ENCODE measurements at places on chromosomes 1 and 21. TPM values are rescaled to one million over a fixed set of nuclear protein-coding genes. Genes with fewer than 3 reads are reported as not detected.

GRCh38 chr21:36097427-36098181 lies 27.8 kb downstream of the CBR1 start:
- DNase-seq: no peak

GRCh38 chr1:228500901-228501871 lies 14.0 kb downstream of the RNF187 start:
- peak; percentile 84 for DNase-seq

DNA sequence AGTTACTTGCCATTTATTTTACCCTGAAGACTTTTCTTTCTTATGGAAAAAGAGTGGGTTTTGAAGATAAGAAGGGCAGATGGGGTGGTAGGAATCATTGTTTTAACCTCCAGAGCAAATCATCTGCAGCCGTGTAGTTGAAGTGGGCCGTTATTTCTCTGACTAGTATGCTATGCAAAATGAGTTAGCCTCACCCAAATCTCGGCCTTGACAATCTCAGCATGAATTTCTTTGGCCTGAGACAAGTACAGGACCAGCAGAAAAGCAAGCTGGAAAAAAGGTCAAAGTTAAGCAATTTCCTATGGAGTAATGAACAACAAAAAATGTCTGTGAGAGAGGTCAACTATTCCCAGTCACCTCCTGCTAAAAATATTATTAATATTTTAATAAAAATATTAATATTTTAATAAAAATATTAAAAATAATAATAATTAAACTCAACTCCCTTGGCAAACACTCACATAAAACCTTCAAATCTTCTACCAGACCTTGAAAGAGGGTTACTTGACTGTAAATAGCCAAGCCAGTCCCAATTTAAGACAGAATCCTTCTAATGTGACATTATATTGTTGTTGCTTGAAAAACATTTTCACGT lies 6.8 kb upstream of the TEKT2 start:
- DNase-seq: no peak

- peak; percentile 83 for DNase-seq
Observed at GRCh38 chr1:230426246-230427093, at the start of gene PGBD5. Gene PGBD5, minus strand, starts transcription at chr1:230426332. Its CDS starts 404 bp downstream, at chr1:230425928.

DNA sequence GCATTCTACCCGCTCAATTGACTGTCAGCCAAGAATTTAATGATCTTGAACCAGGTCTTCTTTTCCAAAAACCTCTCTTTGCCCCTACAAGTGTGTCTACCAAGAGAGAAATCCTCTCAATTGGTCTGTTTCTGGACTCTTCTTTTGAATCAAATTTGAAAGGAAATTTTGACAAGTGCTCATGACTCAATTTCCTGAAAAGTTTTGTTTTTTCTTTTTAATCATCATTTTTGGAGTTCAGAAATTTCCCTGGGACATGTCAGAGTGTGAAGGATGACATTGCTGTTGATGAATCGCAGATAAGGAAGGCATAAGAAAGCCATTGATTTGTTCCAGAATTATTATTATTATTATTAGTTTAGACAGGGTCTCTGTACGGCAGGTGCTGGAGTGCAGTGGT lies 88.2 kb upstream of the AKT3 start:
- no peak for DNase-seq

GRCh38 chr1:101408212-101409042 lies 171.6 kb downstream of the S1PR1 start:
- DNase-seq: no peak

DNA sequence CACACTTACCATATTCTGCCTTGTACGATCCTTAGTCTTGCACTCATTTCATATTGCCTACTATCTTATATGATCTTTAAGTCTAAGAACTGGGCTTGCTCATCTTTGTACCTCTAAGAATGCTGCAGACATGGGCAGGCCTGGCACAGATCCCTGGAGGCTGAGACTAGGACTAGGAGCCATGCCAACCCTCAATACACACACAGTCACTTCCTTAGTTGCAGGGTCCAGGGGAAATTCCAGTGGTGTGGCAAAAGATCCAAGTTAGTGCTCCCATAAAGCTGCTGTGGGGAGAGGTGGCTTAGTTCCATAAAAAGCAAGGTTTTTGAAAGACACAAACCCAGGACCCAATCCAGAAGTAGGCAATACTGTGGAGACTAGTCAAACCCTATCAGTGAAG lies 59.9 kb downstream of the CYYR1 start:
- DNase-seq: no peak

GRCh38 chr1:30817077-30817438 lies 59.5 kb upstream of the LAPTM5 start:
- no peak for DNase-seq

DNA sequence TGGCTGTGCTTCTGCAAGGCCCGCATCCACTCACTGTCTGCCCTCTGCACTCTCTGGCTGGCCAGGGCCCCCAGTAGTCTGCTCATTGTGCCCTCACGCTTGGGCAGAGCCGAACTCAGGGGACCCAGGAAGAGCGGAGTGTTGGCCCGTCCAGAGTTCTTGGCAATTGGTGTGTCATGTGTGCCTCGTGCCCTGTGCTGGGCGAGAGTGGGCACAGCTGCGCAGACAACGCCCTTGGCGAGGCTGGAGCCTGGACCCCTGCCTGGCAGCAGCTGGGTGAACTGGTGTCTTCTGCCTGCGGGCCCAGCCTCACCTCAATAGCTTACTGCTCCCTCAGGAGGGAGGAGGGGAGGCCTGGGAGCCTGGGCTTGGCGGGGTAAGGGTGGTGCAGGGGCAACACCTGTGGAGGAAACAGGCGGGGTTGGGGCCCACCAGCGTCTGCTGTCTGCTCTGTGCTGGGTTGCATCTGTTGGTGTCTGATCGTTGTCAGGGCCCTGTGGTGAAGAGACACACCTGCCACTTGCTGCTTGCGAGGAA lies 2.1 kb downstream of the GUK1 start:
- DNase-seq: no peak

DNA sequence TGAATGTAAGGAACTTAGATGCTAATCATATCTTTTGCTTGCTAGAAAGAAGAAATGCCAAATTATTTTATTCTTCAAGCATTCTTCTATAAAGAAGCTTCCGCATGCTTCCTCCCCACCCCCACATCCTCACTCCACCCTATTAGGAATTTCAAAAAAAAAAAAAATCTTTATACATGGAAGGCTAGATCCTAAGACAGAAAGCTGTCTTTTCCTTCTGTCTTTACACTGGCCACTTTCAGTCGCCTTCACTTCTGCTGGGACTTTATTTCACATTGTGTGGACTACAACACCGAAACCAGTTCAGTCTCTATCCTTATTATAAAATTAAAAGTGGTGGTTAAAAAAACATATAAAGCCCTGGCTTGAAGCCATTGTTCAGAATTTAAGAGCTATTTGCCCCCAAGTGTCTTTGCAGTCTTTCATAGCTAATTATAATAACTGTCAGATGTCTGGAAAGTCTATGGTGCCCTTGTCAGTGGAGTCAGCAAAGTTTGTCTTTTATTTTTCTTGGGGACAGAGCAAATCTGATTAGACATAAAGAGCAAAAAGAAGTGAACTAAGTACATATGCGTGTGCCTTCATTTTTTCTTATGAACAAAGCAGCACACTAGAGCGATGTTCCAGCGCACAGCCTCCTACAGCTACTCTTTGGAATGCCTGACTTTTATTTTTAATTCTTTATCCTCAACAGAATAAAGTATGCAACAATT lies 297.7 kb downstream of the PTPRC start:
- DNase-seq: no peak

- DNase-seq: no peak
Observed at GRCh38 chr21:27300770-27301169, 333.9 kb upstream of the ADAMTS5 start.

GSTM4 gene
- 37.3 TPM for total RNA-seq

CHRNB2 gene
- total RNA-seq: not detected

ABL2 gene
- total RNA-seq: 7.4 TPM

TSPEAR gene
- 0.51 TPM for total RNA-seq

PIGV gene
- total RNA-seq: 5.5 TPM

PHC2 gene
- total RNA-seq: 105 TPM

C8A gene
- not detected for total RNA-seq

OLFM3 gene
- total RNA-seq: not detected

PAX7 gene
- total RNA-seq: not detected
